Posterior vena cava (tissue), 2 donors: ENCODE measurements at places on chromosomes 7 and 10.
A peak's percentile ranks its signal among the peaks of the same experiment; 100 is the strongest.

DNA sequence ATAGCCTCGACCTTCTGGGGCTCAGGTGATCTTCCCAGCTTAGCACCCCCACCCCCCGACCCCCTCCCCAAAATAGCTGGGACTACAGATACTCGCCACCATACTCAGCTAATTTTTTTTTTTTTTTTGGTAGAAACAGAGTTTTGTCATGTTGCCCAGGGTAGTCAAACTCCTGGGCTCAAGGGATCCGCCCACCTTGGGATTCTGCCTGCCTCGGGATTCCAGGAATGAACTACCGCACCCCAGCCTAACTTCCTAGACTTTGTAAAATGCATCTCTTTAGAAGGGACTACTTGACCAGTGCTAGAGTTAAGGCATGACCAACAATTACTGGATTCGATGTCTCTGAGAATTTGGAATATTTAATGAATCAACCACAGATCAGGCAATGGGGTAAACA lies 85.9 kb downstream of the MDFIC start:
- no peak for DNase-seq

GRCh38 chr10:6445671-6446316 lies 134.3 kb downstream of the PRKCQ start:
- DNase-seq: no peak

GRCh38 chr10:119352807-119353206 lies 145.4 kb downstream of the GRK5 start:
- DNase-seq: no peak

DNA sequence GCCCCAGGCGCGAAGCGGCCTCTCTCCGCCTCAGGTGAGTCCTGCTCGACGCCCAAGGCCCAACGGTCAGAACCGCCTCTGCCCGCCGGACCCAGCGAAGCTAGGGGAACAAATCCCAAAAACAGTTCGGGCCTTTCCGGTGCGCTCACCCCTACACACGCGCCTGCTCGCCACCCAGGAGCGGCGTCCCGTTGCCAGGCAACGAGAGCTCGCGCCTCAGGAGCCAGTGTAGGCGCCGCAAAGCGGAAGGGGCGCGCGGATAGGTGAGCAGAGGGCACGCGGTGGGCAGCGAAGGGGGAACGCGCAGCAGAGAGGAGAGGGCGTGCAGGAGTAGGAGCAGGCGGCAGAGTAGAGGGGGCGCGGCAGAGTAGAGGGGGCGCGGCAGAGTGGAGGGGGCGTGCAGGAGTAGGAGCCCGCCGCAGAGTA lies at the start of the genes DYDC1 and DYDC2:
DYDC1 (minus strand) TSS at position 193 of the 426 bp plus-strand sequence. CDS start 4,154 bp downstream, outside the sequence.
DYDC2 (plus strand) TSS at position 219 of the 426 bp plus-strand sequence. CDS start 5,663 bp downstream, outside the sequence.
- peak; percentile 82 for DNase-seq

DNA sequence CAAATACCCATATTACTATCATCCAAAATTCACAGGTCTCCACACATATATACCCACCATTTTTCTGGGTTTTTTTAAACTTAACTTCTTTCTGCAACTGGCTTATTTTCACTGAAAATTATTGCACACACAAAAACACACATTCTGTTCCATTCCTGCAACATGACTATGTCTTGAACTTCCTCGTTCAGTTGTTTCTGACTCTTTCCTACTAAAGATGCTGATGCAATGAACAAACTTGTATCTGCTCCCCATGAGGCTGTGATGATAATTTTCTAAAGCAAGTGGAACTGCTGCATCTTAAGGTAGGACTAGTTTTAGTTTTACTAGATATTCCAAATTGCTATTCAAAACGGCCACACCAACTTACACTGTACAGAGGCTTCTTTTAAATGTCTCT lies 77.7 kb downstream of the OSBPL3 start:
- no peak for DNase-seq

GRCh38 chr10:32326119-32326518 lies 20.8 kb downstream of the EPC1 start:
- no peak for DNase-seq

DNA sequence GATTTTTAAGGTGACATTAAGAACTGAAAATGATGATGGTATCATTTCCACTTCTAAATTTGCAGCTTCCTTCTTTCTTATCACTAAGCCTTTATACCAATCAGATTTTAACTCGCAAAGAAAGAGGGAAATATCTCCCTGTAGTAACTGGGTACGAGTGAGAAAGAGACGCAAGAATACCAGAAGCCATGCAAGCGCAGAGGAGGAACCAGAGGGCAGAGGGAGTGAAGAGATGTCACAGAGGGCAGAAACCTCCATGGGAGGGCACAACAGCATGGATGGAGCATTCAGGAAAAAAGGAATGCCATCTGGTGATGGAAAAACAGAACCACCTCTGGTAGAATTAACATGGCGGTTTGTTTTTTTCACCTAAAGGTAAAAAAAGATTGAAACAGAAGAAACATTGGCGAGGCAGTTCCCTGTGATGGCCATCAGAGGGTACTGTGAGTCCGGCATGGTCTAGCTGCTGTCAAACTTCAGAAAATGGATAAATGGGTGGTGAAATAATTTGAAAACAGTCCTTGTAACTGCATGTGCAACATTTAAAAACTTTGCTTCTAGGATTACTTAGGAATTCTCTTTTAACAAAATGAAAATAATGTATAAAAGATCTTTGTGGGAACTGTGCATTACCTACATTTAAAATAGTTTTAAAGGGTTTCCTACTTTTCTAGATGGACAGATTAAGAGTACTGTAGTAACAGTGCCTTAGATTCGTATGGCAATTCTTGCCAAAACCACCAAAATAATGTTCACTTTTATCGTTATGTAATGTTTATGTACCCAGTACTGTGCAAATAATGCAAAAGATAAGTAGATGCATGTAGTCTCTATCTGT lies 91.8 kb downstream of the ARHGAP12 start:
- DNase-seq: no peak

DNA sequence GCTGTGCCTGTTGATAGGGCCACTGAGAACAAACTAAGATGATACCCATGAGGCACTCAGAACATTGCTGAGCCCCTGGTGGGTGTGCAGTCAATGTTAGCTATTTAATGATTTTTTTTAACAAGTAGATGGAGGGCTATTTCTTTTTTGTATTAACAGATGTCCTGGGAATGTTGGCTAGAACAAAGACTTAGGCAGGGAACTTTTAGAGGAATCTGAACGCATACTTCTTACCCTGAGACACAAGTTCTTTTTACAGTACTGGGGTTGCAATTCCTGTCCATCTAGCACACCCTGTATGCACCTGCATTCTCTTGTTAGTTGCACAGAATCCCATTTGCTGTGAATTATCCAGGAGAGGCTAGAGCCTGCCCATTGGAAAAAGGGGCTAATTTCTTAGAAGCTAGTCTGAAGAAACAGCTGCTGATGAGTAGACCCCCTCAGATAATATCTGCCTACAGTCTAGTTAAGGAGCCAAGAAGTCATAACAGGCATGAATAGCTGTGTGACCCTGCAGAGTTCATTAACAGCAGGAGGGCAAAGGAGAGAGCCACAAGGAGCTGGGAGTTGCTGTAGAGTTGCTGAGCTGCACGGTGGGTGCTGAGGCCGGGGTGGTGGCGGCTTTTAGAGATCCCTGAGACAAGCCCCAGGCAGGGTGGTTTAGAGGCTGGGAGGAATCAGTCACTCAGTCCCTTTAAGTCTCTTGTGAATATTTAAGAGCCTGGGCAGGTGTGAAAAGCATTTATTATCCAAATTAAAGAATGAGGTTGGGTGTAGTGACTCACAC lies 103.7 kb upstream of the FZD8 start:
- DNase-seq: no peak

DNA sequence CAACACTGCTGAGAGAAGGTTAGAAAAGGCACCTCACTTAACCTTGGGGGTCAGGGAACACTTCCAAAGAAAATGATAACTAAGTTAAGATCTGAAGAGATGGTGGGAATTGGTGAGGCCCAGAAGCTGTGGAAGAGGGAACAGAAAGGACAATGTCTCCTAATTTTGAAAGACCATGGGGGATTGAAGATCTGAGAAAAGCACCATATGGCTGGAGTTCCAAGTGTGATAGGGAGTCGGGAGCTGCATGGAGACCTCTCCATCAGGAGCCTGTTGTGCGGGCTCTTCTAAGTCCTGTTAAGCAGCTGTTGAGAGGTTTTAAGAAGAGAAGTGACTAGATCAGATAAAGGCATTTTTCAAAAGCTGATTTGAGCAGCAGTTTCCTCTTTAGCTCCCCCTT lies 254.3 kb downstream of the CDK14 start:
- DNase-seq: no peak

- DNase-seq: peak; percentile 94
Observed at GRCh38 chr10:47243791-47244190, 56.2 kb upstream of the GDF10 start.

DNA sequence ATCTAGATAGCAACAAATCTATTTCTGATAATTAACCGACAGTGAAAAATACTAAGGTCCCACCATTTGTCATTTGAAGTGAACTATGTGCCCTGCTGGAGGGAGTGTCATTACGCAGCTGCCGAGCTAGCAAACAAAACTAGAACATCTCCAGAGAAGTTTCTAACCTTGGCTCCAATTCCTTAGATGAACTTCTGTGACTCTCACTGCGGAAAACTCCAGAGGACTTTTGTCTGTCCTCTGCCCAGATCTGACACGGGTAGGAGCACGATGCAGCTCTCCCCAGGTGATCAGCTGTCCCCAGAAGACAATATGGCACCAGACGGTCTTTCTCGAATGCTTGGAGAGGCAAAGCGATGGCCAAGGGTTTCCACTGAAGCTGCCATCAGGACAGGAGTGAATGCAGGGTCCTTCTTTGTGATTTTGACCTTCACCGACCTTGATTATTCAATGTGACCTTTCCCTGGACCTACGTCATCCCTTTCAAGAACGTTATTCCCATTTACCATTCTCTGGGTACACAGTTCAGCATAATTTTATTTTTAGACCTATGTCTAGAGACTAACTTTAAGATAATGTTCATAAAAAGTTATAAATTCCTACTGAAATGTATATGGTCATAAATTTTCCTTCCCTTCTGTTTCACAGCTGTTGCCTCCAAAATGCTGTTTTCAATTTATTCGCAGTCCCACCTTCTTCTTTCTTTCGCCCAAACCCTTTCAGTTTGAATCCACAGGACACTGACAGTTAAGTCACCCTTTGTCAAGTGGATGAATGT lies 116.7 kb upstream of the C7orf33 start:
- no peak for DNase-seq

DNA sequence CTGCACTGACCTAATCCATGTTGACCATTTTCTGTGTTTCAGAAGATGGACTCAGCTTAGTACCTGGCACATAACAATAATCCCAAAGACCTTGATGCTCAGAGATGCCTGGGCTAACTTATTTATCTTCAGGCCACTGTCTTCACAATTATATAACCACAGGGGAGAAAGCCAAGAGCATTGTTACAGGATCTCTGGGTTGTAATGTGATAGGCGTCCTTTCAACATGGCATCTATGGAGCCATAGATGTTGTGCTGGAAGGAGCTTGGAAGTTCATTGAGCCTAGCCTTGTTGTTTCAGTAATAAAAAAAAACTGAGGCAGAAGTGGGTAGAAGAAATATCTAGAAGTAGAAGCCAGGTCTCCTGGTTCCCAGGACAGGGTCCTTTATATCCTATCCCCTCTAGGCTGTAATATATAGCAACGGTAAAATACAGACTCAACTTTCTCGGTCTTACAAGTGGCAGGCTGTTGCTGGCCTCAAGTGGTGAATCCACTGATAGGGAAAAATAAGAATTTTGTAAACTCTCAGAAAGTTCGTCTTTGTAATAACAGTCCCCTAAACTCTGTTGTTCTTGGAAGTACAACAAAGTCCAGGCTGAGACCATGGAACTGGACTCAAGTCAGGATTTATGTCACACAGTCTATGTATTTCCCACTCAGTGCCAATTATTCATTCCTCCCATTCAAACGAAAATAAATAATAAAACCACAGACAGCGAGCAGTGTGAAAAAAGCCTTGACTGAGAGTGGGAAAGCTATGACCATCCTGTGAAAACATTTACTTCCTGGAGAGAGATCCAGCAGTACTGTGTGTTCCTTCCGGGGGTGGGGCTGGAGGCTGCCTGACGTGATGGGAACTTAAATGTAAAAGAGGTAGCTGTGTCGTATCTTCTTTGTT lies 277.6 kb downstream of the REEP3 start:
- DNase-seq: peak; percentile 91

DNA sequence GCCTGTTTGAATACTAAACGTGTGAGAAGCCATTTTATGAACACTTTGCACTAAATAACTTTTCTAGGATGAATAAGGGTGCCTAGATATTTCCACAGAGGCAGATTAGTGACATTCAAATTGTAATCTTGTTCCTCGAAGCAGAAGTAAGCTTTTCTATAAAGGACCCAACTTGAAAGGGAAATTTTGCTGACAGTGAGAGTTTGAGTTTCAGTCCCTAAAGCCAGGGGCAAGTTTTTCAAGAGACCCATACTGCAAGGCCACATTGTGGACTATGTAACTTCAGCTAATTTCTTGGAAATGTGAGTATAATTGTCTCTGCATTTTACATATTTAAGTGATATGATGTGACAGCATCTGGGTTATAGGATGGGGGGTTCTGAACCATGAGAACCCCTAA lies 387.2 kb upstream of the ETV1 start:
- DNase-seq: no peak

- DNase-seq: no peak
Observed at GRCh38 chr10:89159761-89160160, 47.4 kb downstream of the CH25H start.

- no peak for DNase-seq
Observed at GRCh38 chr7:102241431-102241830, 45.2 kb upstream of the SH2B2 start.

- no peak for DNase-seq
Observed at GRCh38 chr7:120303105-120303504, 30.1 kb downstream of the KCND2 start.

DNA sequence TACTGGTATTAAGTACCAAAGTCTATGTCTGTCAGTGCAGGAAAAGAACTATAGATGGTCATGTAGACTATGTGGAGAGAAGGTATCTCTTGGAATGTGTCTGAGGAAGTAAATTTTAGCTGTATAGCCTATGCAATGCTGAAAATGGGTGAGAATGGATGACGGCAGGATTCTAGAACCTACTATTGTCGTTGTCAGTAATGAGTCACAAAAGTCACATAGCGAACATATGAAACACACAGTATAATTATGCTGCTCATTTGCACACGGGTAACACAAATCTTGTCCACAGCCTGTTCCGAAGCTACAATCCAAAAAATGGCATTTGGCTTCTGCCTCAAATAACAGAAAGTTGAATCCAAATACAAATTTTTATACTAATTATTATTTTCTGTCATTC lies 33.6 kb upstream of the KMT2E start:
- no peak for DNase-seq

DNA sequence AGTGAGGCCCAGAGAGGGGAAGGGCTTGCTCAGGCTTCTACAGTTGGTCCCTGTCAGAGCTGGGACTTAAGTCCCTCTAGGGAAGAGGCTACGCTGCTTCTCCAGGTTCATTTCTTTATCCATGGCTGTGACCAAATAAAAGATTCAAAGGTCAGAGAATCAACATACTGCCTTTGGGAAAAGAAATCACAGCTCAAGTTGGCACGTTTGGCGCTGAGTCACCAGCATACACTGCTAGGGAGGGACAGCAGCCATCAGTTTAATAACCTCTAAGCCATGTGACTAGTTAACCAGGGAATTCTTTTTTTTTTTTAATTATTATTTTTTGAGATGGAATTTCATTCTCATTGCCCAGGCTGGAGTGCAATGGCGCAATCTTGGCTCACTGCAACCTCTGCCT lies 28.4 kb upstream of the CRHR2 start:
- DNase-seq: no peak

- no peak for DNase-seq
Observed at GRCh38 chr7:34837316-34837715, 179.3 kb downstream of the NPSR1 start.

GRCh38 chr7:143419880-143420279 lies 11.2 kb upstream of the EPHA1 start:
- DNase-seq: no peak
